Brain microvascular endothelial cell (primary cell): ENCODE measurements at places on chromosomes 2 and 18.
A peak's percentile ranks its signal among the peaks of the same experiment; 100 is the strongest.

- DNase-seq = no peak
Measured at GRCh38 chr2:109350526-109350925, 221.5 kb downstream of the SH3RF3 start.

GRCh38 chr2:174931724-174932123, 73.5 kb downstream of the CHN1 start:
- DNase-seq = peak; percentile 71

- peak; percentile 84 for DNase-seq
Measured at GRCh38 chr18:26460449-26461091, 87.8 kb downstream of the KCTD1 start.

- no peak for DNase-seq
Measured at GRCh38 chr2:144922519-144922918, 402.6 kb upstream of the ZEB2 start.

DNA sequence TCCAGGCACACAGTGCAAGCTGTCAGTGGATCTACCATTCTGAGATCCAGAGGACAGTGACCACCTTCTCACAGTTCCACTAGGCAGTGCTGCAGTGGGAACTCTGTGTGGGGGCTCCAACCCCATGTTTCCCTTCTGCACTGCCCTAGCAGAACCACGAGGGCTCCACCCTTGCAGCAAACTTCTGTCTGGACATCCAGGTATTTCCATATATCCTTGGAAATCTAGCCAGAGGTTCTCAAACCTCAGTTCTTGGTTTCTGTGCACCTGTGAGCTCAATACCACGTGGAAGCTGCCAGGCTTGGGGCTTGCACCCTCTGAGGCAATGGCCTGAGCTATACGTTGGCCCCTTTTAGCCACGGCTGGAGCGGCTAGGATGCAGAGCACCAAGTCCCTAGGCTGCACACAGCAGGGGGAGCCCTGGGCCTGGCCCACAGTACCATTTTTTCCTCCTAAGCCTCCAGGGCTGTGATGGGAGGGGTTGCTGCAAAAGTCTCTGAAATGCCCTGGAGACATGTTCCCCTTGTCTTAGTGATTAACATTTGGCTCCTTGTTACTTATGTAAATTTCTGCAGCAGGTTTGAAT, 77.5 kb downstream of the MAP4K3 start:
- no peak for DNase-seq
